ENCODE measurements at places on chromosomes 5 and 9.

GRCh38 chr5:176762489-176762888 is 47.9 kb upstream of the UNC5A start:
- DNase-seq: no peak

- no peak for DNase-seq
Observed at GRCh38 chr5:71839096-71839884, 120.2 kb downstream of the CARTPT start.

DNA sequence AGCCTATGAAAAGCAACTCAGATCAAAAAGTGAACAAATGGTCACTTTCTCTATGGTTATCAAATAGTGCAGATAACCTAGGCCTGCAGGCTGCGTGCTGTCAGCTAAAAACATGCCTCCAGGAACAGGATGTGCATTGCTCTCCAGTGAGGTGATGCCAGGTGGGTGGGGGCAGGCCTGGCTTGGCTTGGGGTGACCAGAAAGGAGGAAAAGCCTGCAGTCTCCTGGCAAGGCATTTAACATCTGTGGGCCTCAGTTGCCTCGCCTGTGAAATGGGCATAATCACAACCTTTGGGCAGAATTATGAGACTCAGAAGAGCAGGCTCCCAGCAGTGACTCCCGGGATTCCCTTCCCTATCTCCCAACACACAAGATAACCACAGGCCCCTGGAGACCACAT is 135.9 kb downstream of the COL23A1 start:
- DNase-seq: no peak

DNA sequence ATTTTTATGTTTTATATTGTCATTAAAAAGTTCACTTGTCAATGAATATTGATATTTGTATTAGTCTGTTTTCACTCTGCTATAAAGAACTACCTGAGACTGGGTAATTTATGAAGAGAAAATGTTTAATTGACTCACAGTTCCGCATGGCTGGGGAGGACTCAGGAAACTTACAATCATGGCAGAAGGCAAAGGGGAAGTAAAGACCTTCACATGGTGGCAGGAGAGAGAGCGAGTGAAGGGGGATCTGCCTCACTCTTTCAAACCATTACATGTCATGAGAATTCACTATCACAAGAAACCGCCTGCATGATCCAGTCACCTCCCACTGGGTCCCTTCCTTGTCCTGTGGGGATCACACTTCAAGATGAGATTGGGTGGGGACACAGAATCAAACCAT is 27.4 kb downstream of the SRD5A1 start:
- DNase-seq: no peak

DNA sequence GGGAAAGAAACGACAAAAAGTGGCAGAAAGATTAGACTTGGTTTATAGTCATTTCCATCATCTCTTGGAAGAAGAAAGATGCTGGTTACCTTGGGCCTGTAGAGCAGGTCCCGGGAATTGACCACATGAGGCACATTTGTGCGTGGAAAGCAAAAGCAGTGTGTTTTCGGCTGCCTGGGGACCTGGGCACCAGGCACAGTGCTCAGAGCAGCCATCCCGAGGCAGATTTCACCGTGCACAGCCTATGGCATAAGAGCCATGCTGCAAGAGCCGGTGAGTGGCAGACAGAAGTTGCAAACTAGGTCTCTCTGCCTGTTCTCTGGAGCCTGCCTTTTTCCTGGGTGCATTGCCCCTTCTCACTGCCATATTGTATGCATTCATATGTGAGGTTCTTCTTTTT is 77.0 kb downstream of the ICE1 start:
- no peak for DNase-seq

DNA sequence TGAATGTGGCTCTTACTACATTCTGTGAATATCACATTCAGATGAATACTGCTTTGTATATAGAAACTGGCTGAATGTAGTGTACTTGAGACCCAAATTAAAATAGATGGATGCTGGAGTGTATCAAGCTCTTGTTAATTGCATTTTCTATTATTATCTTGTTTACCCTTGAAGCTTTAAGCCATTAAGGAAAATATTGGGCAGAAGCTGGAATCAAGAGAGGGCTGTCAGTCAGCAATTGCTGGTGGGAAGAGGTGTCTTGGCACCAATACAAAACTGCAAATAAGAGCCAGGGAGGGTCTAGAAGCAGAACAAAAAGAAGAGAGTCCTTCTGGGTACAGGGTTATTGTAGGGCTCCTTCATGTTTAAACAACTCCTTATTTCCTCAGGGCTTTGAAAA is 38.8 kb downstream of the MUSK start:
- no peak for DNase-seq

DNA sequence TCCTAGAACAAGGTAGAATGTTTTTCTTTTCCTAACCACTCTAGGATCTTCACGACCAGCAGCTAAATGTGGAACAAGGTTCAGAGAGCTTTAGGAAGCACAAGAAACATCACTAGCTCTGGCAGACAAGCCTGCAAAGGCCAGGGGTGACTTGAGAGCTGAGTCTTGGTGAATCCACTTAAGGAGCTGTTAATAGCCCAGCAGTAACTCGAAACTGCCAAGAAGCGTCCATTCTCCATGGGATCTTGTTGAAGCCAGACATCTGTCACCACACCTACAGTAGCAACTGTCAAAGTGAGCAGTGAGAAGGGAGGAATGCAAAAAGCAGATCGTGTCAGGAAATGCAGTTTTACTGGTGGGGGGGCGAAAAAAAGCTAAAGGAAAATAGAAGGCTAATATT is 87.2 kb downstream of the ATPSCKMT start:
- no peak for DNase-seq

- DNase-seq: no peak
Observed at GRCh38 chr5:144083185-144083584, 87.3 kb downstream of the YIPF5 start.

DNA sequence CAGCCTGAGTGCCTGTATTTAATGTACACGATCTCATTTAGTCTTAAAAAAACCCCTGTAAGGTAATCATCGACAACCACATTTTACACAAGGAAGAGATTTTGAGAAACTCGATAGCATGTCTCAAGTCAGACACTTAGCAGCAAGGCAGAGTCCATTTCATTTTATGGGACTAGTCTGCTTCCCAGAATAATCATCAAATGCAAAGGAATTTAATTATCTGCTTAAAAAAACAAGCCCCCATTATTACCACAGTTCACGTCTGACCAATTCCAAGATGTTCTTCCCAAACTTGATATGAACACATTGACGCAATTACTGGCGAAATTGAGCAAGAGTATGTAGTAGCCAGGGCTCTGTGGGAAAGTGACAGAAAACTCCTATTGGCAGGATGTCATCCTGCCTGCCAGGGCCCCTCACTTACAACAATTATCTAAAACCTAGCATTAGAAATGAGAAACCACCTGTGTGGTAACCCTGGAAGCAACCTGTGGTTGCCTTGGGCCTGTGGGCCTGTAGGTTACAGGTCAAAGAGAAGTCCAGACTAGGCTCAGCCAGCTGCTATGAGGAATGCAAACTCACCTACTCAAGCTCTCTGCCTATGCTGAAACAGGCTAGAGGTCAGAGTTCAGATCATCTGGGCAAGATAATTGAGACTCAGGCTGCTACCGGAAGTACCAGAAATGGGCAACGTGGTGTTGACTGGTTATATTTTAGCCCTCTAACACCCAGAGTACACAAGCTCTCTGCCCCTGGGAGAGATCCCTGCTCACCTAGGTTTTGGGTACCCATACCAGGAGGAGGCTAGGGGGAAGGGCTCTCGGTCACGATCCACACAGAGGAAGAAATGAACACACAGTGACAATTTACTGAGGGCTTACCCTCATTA is 1.6 kb downstream of the B4GALT1 start:
- DNase-seq: peak; percentile 41

DNA sequence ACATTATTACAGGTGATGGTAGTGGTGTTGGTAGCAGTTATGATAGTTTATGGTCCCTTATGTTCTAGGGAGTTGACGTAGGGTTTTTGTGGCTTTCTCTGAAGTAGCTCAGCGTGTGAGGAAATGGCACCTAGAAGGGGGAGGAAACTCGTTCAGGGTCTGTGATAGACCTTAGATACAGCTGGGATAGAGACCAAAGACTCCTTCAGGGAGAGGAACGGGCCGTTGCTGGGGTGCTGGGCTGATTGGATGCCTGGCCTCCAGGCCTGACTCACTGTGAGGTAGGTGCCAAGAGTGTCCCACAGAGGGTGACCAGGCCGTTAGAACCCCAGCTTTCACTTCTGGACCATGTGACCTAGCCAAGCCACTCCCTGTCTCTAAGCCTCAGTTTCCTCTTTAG is 96.6 kb downstream of the DAB2IP start:
- DNase-seq: no peak

- no peak for DNase-seq
Observed at GRCh38 chr5:7363067-7363677, 32.8 kb upstream of the ADCY2 start.

DNA sequence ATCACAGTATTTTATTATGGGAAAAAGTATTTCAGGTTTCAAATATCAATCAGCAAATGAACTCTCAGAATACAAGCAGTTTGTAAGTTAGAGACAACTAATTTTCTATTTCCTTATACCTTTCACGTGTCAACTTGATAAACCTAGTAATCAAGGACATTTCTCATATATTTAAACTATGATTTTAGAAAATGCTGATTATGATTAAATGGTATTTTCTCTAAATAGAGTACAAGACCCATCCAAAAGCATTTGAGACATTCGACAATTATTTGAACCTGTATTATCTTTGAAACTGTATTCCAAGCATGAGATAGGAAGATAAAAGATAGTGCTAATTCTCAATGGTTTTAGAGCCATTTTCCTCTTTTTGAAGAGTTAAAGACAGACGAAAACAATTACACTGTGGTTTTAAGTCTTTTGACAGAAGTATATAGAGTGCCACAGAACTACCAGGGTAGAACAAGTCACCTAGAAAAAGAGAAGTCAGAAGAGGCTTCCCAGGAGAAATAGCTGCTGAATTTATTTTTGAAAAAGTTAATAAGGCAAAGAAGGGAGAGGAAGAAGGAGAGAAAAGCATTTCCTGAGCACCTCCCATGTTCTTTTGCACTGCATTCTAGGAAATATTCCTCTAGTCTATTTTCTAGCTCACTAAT is 5.6 kb downstream of the MEIKIN start:
- DNase-seq: no peak

DNA sequence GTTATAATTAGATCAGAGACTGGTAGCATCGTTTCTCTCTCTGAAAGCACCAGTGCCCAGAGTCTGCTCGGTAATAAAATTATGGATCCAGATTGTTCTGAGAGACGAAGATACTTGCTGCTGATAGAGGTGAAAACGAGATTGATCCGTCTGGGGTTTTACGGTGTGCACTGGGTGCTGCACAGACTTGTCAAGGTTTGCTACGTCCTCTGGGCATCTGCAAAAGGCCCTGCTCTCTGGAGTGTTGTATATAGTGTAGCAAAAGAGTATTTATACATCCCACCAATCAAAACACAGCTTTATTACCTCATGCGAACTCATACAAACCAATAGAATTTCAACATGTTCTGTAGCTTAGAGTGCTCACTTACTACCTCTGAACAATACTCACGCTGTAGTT is 219.3 kb downstream of the PBX3 start:
- no peak for DNase-seq

DNA sequence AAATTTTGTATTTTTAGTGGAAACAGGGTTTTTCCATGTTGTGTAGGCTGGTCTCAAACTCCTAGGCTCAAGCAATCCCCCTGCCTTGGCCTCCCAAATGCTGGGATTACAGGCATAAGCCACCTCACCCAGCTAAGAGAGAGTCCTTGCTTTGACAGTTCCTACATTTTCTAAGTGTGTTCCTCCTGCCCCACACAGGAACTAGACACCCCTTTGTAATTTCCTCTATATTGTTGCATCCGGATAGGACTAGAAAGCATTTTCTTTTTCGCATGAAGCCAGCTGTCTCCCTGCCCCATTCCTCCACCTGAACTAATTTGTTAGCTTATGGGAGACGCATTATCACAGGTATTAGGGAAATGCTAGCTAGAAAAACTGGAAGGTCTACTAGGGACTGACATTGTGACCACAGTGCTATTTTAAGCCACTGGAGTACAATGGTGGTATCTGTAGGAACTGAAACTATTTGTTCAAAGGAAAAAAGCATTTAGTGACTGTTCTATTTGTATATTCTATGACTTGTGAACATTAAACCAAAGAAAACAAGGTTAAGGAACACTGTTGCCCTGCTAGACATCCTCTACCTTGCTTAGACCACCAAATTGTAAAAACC is 214.1 kb downstream of the SMARCA2 start:
- no peak for DNase-seq

- DNase-seq: no peak
Observed at GRCh38 chr5:54180630-54181031, 129.7 kb downstream of the ARL15 start.

GRCh38 chr9:27196383-27196782 is 87.4 kb downstream of the TEK start:
- no peak for DNase-seq

GRCh38 chr5:136864960-136865359 is 499.6 kb upstream of the TRPC7 start:
- DNase-seq: no peak

Measured in stimulated activated CD4-positive, alpha-beta T cell treated with anti-CD3 and anti-CD28 coated beads, Interleukin-2, amount 100 ng/mL, for 24 hours (primary cell).